ENCODE measurements at places on chromosomes 4 and X.
A peak's percentile ranks its signal among the peaks of the same experiment; 100 is the strongest.

- no peak for DNase-seq
Observed at GRCh38 chrX:113833096-113834055, 750.5 kb upstream of the HTR2C start.

GRCh38 chr4:185839194-185839712 is 27.3 kb upstream of the SORBS2 start:
- peak; percentile 82 for DNase-seq

DNA sequence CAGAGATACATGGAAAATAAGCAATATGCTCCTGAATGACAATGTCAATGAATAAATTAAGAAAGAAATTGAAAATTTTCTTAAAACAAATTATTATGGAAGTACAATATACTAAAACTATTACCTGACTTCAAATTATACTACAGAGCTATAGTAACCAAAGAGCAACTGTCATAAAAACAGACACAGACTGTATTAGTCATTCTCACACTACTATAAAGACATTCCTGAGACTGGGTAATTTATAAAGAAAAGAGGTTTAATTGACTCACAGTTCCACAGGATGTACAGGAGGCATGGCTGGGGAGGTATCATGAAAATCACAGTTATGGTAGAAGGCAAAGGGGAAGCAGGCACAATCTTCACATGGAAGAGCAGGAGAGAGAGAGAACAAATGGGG is 60.0 kb upstream of the CYSLTR1 start:
- DNase-seq: no peak

- DNase-seq: no peak
Observed at GRCh38 chr4:184977747-184978146, 40.5 kb upstream of the HELT start.

DNA sequence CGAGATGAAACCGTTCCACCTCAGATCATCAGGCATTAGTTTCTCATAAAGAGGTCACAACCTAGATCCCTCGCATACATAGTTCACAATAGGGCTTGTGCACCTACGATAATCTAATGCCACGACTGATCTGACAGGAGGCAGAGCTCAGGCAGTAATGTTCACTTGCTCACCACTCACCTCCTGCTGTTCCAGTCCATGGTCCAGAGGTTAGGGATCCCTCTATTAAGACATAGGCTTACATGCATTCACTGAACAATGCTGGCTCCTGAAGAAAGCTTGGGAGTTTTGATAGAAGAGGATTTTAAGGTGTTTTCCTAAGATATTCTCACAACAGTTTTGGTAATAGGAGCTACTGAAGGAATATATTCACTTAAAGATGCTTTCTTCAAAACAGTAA is 236.1 kb upstream of the FTHL17 start:
- no peak for DNase-seq

DNA sequence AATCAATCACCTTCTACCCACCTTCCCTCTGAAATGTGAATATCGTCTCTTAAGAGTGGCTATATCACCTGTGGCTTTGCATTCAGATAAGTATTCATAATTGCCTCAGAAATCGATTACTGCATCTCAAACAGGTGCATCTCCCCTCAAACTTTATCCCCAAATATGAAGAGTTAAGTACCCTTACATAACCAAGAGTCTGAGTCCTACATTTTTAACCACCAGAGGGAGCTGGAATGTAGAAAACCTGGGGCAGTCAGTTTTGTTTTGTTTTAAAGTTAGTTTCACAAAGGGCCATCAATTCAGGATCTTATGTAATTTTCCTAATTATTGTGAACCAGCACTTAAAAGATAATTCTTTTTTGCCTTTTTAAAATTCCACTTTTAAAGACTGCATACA is 5.7 kb downstream of the TCEANC start:
- peak; percentile 48 for DNase-seq

- no peak for DNase-seq
Observed at GRCh38 chrX:153565996-153566580, 32.9 kb downstream of the CCNQ start.

GRCh38 chr4:136078976-136079375 is 1453.3 kb downstream of the PCDH18 start:
- DNase-seq: no peak

DNA sequence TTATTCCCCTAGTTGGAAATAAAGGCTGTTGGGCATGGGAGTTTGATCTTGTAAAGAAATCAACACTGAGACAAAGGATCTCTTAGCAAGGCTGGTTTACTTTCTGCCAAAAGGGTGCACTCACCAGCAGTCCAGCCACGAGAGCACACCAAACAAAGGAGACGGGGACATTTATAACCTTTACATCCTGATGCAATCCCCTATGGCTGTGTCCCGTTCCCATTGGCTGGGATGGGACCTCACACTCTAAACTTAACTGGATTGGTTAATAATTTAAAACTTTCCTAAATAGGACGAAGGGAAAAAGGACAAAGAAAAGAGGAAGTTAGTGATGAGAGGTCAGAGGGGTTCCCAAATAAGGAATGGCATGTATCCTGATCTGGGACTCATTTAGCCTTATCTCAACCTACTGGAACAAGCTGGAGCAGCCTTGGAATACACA is 17.9 kb downstream of the METAP1 start:
- DNase-seq: no peak

- peak; percentile 49 for DNase-seq
Observed at GRCh38 chr4:16196482-16197393, 29.5 kb downstream of the TAPT1 start.

GRCh38 chr4:30443289-30443688 is 276.9 kb upstream of the PCDH7 start:
- DNase-seq: no peak

DNA sequence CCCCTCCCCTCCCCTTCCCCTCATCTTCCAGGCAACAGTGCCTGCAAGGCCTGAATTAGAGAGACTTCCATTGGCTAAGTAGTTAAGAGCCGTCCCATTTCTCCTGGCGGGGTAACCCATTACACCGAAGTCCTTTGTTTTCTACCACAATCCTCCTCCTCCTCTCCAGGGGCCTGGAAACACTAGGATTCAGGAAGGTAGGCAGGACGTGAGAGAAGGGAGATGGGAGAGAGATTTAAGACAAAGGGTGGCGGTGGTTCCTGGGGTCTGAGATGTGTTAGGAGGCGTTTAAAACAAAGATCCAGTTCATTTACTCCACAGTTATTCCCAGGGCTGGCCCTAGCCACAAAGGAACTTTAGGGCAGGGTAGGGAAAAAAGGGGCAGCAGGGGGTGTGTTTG is 28.0 kb downstream of the NYX start:
- DNase-seq: no peak

DNA sequence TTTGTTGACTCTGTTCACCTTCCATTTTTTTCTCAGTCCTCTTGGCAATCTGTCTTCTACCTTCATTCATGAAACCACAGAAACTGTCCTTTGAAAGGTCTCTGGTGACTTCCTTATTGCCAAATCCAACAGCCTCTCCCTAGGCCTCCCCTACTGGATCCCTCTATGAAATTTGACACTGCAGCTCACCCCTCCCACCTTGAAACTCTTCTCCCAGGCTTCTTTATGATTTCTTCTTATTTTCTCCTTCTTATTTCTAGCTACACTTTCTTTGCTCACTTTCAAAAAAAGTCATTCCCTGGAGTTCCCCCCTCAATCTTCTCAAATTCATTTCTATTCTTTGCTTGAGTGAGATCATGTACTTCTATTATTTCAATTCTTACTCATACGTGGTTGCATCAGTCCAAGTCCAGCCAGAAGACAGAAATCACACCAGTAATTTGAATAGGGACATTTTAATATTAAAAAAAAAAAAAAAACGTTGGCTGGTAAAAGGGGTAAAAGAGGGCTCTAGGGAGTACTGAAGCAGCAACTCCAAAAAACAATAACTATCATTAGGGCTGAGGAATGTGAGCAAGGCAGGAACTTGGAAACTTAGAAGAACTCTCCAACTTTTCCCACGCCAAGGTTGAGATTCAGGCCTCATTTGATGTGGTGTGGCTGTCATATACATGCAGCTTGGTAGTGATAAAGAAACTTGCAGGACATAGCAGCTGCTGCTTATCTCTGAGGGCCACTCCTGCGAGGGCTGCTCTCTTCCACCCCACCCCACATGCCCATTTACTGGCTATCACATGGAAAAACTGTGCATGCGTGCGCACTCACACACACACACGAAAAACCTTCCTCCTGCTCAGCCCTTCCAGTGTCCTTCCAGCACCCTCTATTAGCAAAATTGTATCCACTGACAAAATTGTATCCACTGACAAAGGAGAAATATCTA is 169.8 kb upstream of the GALNT7 start:
- no peak for DNase-seq

GRCh38 chr4:52997132-52997416 is 135.0 kb downstream of the RASL11B start:
- no peak for DNase-seq

GRCh38 chr4:176545872-176546271 is 226.1 kb downstream of the SPCS3 start:
- no peak for DNase-seq

DNA sequence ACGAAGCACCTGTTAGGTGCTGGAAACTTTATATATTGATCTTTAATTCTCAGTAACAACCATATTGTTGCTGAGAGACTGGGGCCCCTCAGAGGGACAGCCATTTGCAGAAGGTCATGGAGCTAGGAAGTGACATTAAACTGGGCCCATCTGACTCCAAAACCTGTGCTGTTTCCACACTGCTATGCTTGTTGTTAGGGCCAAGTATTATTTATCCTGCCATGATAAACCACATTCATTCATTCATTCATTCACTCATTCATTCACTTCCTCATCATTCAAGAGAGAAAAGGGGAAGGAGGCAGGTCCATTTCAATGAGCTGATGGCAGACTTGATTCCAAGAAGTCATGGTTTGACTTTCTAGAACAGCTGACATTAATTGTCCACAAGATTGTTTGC is 237.4 kb downstream of the STIM2 start:
- no peak for DNase-seq

GRCh38 chr4:152599095-152599494 is 63.2 kb upstream of the FBXW7 start:
- DNase-seq: no peak

DNA sequence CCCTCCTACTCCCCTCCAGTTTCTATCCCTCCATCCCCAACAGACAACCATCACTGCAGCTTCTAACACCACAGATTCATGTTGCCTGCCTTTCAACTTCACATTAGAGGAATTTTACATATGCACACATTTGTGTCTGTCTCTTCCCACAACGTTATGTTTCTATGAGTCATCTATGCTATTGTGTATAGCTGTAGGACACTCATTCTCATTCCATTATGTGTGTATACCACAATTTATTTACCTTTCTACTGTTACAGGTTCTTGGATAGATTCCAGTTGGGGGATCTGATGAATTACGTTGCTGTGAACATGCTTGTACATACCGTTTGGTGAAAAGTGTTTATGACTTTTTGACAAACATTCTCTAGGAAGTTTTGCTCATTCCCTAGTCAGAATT is 58.8 kb upstream of the TRPC3 start:
- DNase-seq: no peak
